ENCODE measurements at places on chromosomes 5 and 9.
A peak's percentile ranks its signal among the peaks of the same experiment; 100 is the strongest.

- DNase-seq = no peak
Measured at GRCh38 chr9:72052122-72052521, 8.3 kb downstream of the C9orf57 start.

- no peak for DNase-seq
Measured at GRCh38 chr5:9790276-9790675, 160.1 kb upstream of the TAS2R1 start.

DNA sequence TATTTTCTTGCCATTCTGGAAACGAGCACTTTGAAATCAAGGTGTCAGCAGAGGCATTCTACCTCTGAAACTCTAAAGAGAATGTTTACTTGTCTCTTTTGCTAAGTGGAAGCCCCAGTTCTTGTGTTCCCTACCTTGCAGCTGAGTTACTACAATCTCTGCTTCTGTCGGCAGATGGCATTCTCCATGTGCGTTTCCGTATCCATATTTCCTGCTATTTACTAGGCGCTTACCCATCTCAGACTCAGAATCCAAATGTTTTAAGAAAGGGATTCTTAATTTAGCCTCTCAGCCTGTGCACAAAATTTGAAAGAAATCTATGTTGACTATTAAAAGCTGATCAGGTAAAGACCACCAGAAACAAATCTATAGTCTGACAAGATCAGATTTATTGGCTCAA is 221.3 kb upstream of the FTMT start:
- DNase-seq = no peak

DNA sequence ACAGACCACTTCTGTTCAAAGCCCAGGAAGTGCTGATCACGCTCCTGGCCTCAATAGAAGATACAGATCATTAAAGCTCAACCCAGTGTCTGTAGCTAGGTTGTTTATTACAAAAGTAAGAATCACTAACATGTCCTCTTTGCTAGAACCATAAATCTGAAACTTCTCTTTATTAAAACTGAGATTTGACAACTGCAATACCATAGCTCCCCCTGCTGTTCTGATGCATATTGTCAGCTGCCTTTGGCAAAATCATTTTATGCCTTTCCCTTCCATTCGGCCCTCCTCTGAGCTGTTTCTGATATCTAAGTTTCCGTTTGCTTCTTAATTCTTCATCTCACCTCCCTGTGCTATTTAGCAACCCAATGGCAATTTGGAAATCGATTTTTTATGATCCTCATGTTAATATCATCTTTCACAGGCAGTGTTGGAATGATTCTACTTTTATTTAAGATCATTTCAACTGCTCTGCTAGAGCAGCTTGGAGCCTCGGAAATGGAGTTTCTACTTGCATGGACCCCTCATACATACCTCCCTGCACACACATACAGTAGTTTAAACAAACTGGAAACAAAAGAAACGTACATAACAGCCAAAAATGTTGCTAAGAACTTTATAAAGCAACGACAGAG is 998.8 kb downstream of the MAT2B start:
- peak; percentile 63 for DNase-seq

DNA sequence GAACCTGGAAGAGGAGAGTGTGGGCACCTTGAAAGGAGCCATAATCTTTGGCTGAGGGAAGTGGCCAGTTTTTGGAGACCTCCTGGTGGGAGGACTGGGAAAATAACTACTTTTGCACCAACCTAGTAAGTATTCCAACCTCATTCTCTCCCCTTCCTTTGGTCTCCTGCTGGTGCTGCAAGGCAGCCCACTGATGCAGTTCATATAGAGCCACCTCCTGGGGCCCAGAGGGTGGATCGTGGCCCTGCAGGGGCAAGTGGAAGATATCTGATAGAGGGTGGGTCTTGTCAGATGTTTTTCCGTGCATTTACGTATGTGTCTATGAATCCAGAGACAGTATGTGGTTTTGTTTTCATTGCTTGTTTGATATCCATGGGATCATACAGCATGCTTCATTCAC is 172.8 kb upstream of the PITX1 start:
- no peak for DNase-seq

- no peak for DNase-seq
Measured at GRCh38 chr5:9721161-9721560, 91.0 kb upstream of the TAS2R1 start.

GRCh38 chr5:149273237-149273636 is 1.6 kb downstream of the AFAP1L1 start:
- DNase-seq = no peak

GRCh38 chr5:149831492-149831891 is 101.4 kb downstream of the PPARGC1B start:
- DNase-seq = no peak

DNA sequence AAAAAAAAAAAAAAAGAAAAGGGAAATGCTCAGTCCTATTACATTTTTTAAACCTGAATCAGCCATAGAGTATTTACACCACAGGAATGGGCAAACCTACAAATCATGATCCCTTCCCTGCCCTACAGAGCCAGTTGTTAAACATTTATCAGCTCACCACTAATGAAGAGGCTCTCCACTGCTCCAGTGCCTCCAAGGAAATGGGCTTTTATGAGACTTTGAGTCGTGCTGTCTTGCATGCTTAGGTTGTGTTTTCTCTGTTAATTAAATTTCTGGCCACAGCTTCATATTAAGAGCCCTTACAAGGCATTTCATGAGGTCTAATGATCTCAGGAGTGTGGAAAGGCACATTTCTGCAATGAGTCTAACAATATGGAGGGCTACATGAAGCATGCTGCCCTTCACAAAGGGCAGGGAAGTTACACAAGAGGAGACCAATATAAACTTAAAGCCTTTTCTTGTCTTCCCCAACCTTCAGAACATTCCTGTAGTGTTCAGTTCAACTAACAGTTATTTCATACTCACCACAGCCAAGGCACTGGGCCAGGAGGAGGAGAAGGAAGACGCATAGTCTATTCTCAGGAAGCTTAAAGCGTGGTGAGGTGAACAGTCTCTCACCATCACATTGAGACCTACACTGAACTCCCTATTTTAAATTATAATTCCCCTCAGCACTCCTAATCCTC is 140.1 kb upstream of the ABCA1 start:
- DNase-seq = no peak

GRCh38 chr9:22522206-22522740 is 75.6 kb downstream of the DMRTA1 start:
- no peak for DNase-seq

DNA sequence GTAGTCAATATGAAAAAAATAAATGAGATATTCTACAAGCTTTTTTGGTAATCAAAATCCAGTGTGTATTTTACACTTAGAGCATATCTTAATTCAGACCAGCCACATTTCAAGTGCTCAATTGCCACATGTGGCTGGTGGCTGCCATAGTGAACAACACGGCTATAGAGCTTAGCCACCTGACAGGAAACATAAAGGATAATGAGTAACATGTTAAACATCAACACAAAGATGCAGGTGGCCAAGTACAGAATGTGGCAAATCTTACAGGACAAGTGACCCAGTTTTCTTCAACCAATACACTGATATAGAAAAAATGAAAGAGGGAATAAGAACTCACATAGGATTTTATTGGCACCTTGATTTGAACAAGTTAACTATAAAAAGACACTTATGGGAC is 61.4 kb downstream of the KIF24 start:
- no peak for DNase-seq

GRCh38 chr9:114112778-114113584 is 13.9 kb upstream of the KIF12 start:
- DNase-seq = no peak

- no peak for DNase-seq
Measured at GRCh38 chr5:124451721-124452383, 294.6 kb downstream of the ZNF608 start.

DNA sequence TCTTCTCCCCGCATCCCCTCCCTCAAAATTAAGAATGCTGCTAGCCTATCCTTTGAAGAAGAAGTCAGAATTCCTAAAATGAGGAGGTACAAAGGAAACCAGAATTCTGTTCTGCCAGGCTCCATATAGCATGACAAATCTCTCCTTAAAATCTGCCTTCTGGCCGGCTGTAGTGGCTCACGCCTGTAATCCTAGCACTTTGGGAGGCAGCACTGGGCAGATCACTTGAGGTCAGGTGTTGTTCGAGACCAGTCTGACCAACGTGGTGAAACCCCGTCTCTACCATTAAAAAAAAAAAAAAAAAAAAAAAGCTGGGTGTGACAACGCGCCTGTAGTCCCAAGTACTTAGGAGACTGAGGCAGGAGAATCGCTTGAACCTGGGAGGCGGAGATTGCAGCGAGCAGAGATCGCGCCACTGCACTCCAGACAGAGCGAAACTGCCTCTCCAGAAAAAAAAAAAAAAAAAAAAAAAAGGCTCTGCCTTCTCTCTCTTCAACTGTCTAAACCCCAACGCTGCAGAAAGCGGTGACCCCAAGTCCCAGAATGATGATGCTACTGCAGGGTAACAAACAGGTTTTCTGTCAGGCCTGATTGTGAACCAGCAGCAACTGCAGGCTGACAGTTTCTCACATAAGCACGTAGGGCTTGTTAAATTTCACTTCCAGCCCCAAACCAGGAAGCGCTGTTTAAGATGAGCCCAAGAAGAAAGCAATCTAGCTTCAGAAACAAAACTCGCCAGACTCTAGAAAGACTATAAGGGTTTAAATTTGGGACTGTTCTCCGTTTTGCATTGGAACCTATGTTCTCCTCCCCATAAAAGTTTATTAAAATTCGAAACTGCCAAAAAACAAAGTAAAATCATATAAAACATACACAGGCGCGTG is 963 bp upstream of the CAST start:
- DNase-seq = no peak

GRCh38 chr5:158737536-158738027 is 362.1 kb downstream of the EBF1 start:
- no peak for DNase-seq

GRCh38 chr5:157459715-157460599 is at the start of gene NIPAL4:
Gene NIPAL4, plus strand, starts transcription at chr5:157460213. Its CDS starts 108 bp downstream, at chr5:157460321.
- no peak for DNase-seq

DNA sequence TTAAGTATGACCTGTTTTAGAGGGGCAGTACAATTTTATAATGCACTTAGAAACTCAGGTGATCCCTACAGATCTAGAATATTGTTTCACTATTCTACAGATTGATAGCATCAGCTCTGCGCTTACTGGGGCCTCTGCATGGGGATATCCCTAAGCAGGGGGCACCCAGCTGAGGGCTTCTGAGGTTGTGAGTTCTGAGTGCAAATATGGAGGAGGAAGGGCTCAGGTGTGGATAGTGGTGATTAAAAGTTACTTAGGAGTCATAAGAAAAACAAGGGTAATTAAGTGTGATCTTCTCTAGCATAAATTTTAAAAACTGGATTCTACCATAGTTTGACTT is 274.4 kb downstream of the EFNA5 start:
- DNase-seq = no peak

- no peak for DNase-seq
Measured at GRCh38 chr5:132629230-132629944, 28.6 kb upstream of the IL13 start.

- DNase-seq = no peak
Measured at GRCh38 chr5:59193616-59194319, 610.9 kb downstream of the RAB3C start.

- DNase-seq = no peak
Measured at GRCh38 chr9:37677435-37677834, 26.7 kb downstream of the FRMPD1 start.

DNA sequence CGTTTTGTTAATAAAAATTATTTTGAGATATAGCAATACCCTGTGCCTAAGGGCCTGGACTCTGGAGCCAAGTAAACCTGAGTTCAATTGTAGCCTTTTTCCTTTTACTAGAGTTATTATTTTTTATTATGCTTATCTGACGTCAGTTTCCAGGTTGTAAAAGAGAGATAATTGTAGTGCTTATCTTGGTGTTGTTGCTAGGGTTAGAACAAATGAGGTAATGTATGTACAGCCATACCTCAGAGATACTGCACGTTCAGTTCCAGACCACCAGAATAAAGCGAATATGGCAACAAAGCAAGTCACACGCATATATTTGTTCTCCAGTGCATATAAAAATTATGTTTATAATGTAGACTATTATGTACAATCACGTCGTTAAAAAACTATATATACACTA is 215.0 kb downstream of the VPS13A start:
- DNase-seq = peak; percentile 14

DNA sequence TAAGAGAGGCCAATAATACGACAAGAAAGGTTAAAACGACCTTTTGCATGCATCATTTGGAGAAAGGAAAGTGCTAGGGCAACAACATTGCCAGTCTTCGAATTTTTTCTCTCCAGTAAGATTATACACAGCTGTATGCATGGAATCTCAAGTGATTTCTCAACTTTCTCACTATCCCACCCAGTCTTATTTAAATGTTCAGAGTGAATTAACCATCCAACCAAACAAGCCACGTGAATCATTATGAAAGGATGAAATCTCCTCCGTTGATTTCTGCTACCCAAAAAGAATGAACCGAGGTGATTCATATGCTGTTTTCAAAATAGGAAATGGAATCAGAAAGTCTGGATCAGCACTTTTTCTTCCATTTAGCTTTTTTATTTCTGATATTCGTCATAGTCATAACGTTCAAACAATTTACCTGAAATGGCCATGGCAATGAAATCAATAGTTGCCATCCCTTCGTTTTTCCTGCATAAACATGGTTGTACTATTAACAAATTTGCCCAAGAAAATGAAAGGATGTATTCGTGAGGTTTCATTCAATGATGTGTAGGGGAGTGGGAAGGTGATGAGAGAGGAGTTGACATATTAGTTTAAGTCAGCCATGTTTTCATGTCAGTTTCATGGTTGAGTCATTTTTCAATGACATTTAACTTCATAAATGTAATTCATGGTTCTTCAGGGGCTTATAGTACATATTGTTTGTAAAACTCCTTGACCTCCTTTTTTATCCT is 170.9 kb upstream of the WWC1 start:
- no peak for DNase-seq

GRCh38 chr9:69815313-69815712 is 5.3 kb upstream of the CFAP95 start:
- no peak for DNase-seq

DNA sequence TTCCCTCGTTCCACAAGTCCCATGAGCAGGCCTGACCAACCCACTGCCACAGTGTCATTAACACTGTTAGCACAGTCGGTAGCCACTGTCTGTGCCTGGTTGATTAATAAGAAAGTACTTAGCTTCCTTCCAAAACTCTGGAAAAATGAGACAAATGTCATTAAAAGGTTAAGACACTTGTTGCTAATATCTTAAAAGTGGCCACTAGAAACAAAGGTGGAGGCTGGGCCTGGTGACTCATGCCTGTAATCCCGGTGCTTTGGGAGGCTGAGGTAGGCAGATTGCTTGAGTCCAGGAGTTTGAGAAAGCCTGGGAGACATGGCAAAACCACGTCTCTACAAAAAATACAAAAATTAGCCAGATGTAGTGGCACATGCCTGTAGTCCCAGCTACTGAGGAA is 194.0 kb downstream of the PDZD2 start:
- DNase-seq = no peak

DNA sequence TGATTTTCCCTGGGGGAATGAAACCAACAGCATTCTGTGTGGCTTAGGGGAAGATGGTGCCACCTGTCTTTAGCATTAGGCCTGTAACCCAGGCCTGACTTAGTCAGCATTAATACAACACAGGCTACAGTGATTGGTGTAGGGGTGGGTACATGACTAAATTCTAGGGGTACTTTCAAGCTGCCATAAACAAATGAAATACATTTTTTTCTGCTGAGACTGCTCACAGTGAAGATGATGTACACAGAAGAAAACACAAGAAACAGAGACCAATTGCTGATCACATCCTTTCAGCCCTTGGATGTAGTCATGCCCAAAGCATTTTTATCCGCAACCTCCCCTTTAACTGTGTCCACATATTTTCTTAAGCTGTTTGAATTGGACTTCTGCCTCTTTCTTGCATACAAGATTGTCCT is 527.2 kb downstream of the KCTD16 start:
- no peak for DNase-seq

GRCh38 chr5:16737209-16737608 is 120.4 kb upstream of the RETREG1 start:
- no peak for DNase-seq

All from hematopoietic multipotent progenitor cell treated with erythropoietin and hydrocortisone succinate and interleukin-3 and kit ligand, for 8 days (in vitro differentiated cells).